ENCODE measurements at places on chromosomes 2 and 18. TPM values are rescaled to one million over a fixed set of nuclear protein-coding genes. Genes with fewer than 3 reads are reported as not detected.

GRCh38 chr2:69693775-69694450 lies 48.0 kb upstream of the ANXA4 start:
- no peak for DNase-seq

DNA sequence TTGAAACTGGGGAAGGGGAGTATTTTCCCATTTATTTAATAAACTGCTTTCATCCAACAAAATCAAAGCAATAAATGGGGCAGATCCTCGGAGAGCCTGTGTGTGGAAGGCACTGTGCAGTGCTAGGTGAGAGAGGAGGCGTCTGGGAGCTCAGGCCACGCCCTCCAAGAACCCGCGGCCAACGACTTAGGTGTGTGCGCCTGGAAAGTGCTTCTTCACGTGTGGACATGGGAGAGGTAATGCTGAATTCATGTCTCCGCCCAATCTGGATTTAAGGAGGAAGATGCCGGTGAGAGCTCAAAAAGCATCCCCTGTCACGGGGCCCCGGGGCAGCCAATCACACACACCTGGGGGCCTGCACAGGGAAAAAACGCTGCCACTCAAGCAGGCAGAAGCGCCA lies 77.4 kb downstream of the HDAC4 start:
- DNase-seq, result no peak

Gene EFHD1
- 18.8 TPM for total RNA-seq

Gene HOXD13
- total RNA-seq, result not detected

Gene SPEG
- 76.1 TPM for total RNA-seq

DNA sequence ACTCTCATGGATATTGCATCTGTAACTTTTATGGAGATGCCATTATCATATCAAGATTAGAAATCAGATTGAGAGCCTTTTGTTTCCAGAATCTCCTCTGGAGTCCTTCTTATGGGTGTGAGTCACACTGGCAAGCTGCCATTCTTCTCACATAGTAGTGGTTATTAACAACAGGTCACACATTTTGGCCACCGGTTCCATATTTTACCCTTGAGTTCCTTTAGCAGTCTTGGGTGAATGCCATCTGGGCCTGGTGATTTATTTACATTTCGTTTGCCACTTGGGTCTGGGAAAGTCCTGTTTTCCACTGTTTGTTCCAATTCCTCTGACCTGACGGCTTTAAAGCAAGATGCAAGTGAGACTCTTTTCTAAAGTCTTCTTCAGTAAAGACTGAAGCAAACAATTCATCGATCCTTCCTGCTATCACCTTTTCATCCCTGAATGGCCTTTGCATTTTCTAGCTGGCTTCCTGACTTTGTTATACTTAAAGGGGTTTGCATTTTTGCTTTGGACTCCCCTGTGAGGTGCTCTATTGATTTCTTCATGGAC lies 80.5 kb upstream of the CAVIN2 start:
- peak; percentile 98 for DNase-seq

Gene SH3RF3
- 7.3 TPM for total RNA-seq

Gene USP34
- total RNA-seq, result 99.9 TPM

Gene IMPACT
- total RNA-seq, result 32.3 TPM

DNA sequence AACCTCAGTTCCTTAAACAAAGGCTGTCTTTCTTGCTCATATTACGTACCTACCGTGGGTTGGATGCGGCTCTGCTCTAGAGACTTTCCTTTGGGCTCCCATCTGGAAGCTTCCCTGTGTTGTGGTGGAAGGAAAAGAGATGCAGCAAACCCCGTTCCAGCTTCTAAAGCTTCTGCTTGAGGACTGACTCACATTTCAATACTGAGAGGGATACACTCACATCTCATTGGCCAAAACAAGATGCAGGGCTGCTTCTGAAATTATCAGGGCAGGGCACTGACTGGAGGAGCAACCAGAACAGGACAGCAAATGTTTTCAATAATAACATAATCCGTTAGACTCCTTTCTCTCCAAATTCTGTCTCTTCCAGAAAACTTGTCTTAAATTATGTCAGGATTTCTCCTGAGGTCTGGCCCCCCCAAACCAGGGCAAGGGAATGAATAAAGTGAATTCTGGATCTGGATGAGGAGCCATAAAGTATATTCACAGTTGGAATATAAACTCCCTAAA lies 4.5 kb upstream of the MYO5B start:
- DNase-seq, result no peak

- no peak for DNase-seq
Measured at GRCh38 chr2:48940606-48941005, 185.1 kb upstream of the LHCGR start.

All from astrocyte (in vitro differentiated cells and primary cell).